ENCODE measurements at places on chromosomes 2 and 18.
A peak's percentile ranks its signal among the peaks of the same experiment; 100 is the strongest.

DNA sequence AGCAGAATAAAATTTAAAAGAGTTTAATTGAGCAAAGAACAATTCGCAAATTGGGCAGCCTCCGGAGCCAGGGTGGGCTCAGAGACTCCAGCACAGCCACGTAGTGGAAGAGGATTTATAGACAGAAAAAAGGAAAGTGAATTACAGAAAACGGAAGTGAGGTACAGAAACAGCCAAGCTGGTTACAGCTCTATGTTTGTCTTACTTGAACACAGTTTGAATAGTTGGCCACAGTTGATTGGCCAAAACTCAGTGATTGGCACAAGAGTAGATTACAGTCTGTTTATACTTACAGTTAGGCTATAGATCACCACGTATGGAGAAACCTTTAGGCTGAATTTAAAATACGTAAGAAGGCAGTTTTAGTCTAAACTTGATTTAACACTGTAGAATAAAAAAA is 78.8 kb upstream of the NEDD4L start:
- no peak for DNase-seq

DNA sequence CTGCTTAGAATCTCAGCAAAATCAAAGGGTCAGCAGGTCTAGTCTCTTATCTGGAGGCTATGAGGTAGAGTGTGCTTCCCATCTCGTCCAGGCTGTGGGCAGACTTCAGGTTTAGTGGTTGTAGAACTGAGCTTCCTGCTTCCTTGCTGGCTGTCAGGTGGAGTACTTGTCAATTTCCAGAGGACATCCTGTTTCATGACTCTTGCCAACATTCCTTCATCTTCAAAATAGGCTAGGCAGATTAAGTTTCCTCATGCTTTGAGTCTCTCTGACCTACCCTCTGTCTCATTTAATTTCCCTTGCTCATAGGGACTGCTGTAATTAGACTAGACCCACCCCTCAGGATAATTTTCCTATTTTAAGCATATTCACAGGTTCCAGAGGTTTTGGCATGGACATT is 562.6 kb downstream of the SPAG16 start:
- DNase-seq = no peak

GRCh38 chr18:34158881-34159690 is 65.6 kb downstream of the NOL4 start:
- DNase-seq = peak; percentile 11

GRCh38 chr2:278927-279320 is 9.0 kb downstream of the ALKAL2 start:
- DNase-seq = no peak

DNA sequence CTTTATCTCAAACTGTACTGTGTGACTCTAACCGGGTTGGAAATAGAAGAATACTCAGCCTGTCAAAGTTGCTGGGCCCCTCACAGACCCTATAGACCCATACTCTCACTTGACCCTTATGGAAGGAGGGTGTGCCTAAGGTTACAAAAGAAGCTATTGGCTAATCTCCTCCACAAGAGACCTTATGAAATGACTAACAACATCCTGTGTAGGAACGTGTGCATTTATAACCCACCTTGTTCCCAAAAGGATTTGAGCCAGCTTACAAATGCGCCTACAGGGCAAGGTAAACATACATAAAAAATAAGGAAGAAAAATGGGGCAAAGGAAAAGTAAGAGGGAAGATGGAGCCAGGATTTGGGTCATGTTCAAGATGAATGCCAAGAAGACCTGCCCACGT is 225.4 kb upstream of the SMAD2 start:
- no peak for DNase-seq

DNA sequence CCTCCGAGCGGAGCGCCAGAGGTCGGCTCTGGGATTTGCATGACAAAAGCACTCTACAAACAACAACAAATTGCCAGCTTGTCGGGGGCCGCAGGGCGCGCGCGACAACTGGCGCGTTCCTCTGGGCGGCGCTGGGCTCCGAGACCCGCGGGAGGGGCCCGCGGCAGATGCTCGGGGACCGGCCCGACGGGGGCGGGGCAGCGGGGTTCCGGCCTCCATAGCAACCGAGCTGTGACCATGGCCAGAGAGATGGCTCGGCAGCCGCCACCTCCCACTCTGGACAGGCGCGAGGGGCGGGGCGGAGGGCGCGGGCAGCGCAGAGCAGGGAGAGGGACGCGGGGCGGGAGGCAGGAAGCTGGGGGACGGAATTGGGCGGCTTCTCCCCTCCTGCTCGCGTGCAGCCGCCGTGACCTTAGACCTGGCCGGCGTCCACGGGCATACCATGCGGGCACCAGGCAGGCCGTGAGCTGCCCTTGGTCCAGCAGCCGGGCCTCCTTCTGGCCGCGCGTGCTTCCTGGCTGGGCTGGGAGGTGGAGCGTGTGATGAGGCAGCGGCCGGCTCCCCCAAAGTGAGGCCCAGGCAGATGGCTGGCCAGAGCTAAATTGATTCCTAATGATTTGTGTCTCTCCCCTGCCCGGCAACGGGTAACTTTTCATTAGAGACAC is 171.5 kb downstream of the CELF4 start:
- DNase-seq = peak; percentile 76

All from GM13977 (cell line).